ENCODE measurements at places on chromosomes 4 and X. TPM values are rescaled to one million over a fixed set of nuclear protein-coding genes. Genes with fewer than 3 reads are reported as not detected.

Gene SULT1B1
- 3.0 TPM for polyA plus RNA-seq

DNA sequence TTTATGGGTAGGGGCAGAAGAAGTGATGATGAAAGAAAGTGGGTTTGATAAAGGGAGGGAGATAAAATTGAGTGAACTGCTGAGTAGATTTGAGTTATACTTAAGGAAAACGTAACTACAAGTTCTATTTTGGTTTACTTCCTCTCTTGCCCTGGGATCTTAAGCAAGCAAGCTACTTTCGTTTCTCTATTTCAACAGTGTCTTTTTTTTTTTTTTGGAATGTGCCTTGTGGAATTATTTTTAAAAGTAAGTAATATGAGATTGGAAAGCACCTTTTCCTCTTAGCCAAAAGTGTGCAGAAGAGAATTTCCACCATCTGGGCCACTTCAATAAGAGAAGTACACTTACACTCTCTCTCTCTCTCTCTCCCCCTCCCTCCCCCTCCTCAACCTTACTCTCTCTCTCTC lies 16.0 kb upstream of the C4orf36 start:
- peak; percentile 56 for DNase-seq

- DNase-seq = peak; percentile 84
Observed at GRCh38 chrX:54358424-54359211, 772 bp upstream of the WNK3 start.

- DNase-seq = no peak
Observed at GRCh38 chr4:66649236-66649635, 896.1 kb downstream of the CENPC start.

DNA sequence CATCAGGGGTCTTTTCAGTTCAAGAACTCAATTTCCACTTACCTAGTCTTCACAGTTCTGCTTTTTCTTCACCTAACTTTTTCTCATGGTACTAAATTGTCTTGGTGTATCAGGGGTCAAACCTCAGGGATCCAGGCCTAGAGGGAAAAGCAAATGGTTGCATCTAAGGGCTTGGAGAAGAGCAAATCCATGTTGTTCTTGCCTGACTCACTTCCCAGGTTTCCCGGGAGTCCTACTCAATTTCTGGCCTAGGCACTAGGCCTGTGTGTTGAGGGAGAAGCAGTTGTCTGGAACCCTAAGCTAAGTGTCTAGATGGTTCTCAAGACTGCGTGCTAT lies 191.9 kb upstream of the STK26 start:
- no peak for DNase-seq
